Aorta (tissue), 5 donors: ENCODE measurements at places on chromosomes 12 and 14. TPM values are rescaled to one million over a fixed set of nuclear protein-coding genes. Genes with fewer than 3 reads are reported as not detected.

DNA sequence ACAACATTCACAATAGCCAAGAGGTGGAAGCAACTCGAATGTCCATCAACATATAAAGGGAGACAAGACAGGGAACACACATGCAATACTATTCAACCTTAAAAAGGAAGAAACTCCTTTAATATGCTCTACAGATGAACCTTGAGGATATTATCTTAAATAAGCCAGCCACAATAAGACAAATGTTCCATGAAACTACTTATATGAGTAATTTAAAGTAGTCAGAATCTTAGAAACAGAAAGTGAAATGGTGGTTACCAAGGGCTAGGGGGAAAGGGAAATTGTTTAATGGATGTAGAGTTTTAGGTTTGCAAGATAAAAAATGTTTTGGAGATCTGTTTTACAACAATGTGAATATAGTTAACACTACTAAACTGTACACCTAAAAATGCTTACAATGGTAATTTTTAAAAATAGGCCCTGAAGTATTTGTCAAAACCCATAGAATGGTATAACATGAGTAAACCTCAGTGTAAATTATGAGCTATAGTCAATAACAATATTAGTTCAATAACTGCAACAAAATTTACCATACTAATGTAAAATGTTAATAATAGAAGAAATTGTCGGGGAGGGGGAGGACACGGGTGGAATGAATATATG, 71.1 kb downstream of the EGLN3 start:
- no peak for DNase-seq
- H3K36me3 ChIP-seq: no peaks in the 10 kb centered on the region
- H3K4me3 ChIP-seq: no peak overlapping the region
- no peaks in the 10 kb centered on the region for H3K4me1 ChIP-seq
- H3K27me3 ChIP-seq: no peaks in the 10 kb centered on the region

DNA sequence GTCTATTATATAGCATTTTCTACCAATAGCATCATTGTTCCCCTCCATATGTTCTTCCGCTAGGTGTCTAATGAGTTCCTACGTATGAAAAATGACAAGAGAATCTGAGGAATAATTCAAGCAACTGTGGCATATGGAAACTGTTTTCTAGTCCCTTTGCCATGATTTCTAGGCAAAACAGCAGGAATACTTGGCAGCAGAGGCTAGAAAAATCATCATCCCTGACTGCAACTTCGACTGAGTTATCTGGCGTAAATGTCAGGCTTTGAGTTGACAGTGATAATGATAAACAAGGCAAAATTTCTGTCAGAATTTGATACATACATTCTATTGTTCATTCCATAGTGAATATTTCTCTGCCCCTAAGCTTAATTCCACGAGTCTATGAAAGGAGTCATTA, 572.8 kb upstream of the USP15 start:
- no peaks in the 10 kb centered on the region for H3K36me3 ChIP-seq
- no peaks in the 10 kb centered on the region for H3K27me3 ChIP-seq
- H3K4me3 ChIP-seq: no peak overlapping the region
- H3K4me1 ChIP-seq: no peaks in the 10 kb centered on the region
- DNase-seq: no peak

- no peaks in the 10 kb centered on the region for H3K36me3 ChIP-seq
- DNase-seq: no peak
- H3K4me1 ChIP-seq: no peaks in the 10 kb centered on the region
- H3K27ac ChIP-seq: no peak overlapping the region
Observed at GRCh38 chr12:58253663-58254062, 312.3 kb downstream of the ATP23 start.

DNA sequence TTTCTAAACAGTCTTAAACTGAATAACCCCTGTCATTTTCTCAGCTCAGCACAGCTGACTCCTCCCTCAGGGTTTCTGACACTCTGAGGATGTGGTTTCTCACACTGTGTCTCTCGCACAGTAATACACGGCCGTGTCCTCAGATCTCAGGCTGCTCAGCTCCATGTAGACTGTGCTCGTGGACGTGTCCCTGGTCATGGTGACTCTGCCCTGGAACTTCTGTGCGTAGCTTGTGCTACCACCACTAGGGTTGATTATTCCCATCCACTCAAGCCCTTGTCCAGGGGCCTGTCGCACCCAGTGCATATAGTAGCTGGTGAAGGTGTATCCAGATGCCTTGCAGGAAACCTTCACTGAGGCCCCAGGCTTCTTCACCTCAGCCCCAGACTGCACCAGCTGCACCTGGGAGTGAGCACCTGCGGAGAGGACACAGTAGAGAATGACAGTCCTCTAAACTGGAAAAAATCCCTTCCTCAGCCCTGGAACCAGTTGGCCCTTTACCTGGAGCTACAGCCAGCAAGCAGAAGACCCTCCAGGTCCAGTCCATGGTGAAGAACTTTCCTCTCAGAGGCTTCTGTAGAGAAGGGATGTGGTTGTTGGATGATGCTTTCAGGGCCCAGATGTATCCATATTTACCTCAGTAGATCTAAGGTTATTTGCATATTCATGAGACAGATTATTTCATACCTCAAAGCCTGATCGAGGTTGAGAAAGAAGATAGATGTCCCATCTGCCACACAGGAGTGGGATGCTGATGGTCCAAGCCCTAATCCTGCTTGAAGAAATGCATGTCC, 984.8 kb downstream of the TMEM121 start:
- H3K27ac ChIP-seq: no peak overlapping the region
- DNase-seq: no peak
- H3K4me3 ChIP-seq: no peak overlapping the region
- no peaks in the 10 kb centered on the region for H3K4me1 ChIP-seq
- H3K27me3 ChIP-seq: no peaks in the 10 kb centered on the region
- H3K36me3 ChIP-seq: no peaks in the 10 kb centered on the region

- peaks cover 10% of the 10 kb centered on the region for H3K36me3 ChIP-seq
- H3K27me3 ChIP-seq: no peaks in the 10 kb centered on the region
Observed at GRCh38 chr12:45426294-45426693, 210.4 kb downstream of the ANO6 start.

GRCh38 chr14:64510825-64511671, 6.5 kb downstream of the ZBTB1 start:
- no peak overlapping the region for H3K27ac ChIP-seq
- H3K4me1 ChIP-seq: peaks cover 2% of the 10 kb centered on the region
- DNase-seq: peak; percentile 70
- H3K36me3 ChIP-seq: no peaks in the 10 kb centered on the region
- no peak overlapping the region for H3K4me3 ChIP-seq

DNA sequence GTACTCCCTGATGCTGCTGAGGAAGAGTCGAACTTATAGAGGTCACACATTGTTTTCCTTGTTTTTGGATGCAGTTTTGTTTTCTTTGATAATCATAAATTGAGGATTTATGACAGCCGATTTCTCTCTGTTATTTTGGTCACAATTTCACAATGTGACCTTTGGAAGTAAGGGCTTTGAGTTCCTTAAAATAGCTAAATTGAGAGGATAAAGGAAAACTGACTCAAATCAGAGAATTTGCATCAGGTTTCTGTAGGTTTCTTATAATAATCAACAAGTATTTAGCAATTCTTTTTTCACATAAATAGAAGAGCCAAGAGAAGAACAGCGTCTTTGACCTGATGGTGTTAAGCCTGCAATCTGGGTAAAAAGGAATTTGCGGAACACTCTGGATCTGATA, 66.1 kb downstream of the ETV6 start:
- peaks cover 9% of the 10 kb centered on the region for H3K4me1 ChIP-seq
- H3K27me3 ChIP-seq: no peaks in the 10 kb centered on the region
- H3K36me3 ChIP-seq: no peaks in the 10 kb centered on the region
- DNase-seq: no peak
- H3K4me3 ChIP-seq: no peak overlapping the region
- no peak overlapping the region for H3K27ac ChIP-seq

PKP2 gene
- total RNA-seq: 0.84 TPM

- DNase-seq: no peak
- no peak overlapping the region for H3K4me3 ChIP-seq
- H3K36me3 ChIP-seq: no peaks in the 10 kb centered on the region
- no peaks in the 10 kb centered on the region for H3K27me3 ChIP-seq
Observed at GRCh38 chr14:53060046-53060445, 93.1 kb downstream of the DDHD1 start.

SIX4 gene
- 3.0 TPM for total RNA-seq

PRB2 gene
- not detected for total RNA-seq

HOXC13 gene
- not detected for total RNA-seq

GRCh38 chr12:79206871-79207270, 342.3 kb downstream of the SYT1 start:
- no peaks in the 10 kb centered on the region for H3K4me1 ChIP-seq
- DNase-seq: no peak
- no peak overlapping the region for H3K4me3 ChIP-seq
- H3K36me3 ChIP-seq: no peaks in the 10 kb centered on the region
- H3K27ac ChIP-seq: no peak overlapping the region

GPRC5D gene
- total RNA-seq: not detected

ABCB9 gene
- 13.0 TPM for total RNA-seq

ASPG gene
- 2.2 TPM for total RNA-seq

DNA sequence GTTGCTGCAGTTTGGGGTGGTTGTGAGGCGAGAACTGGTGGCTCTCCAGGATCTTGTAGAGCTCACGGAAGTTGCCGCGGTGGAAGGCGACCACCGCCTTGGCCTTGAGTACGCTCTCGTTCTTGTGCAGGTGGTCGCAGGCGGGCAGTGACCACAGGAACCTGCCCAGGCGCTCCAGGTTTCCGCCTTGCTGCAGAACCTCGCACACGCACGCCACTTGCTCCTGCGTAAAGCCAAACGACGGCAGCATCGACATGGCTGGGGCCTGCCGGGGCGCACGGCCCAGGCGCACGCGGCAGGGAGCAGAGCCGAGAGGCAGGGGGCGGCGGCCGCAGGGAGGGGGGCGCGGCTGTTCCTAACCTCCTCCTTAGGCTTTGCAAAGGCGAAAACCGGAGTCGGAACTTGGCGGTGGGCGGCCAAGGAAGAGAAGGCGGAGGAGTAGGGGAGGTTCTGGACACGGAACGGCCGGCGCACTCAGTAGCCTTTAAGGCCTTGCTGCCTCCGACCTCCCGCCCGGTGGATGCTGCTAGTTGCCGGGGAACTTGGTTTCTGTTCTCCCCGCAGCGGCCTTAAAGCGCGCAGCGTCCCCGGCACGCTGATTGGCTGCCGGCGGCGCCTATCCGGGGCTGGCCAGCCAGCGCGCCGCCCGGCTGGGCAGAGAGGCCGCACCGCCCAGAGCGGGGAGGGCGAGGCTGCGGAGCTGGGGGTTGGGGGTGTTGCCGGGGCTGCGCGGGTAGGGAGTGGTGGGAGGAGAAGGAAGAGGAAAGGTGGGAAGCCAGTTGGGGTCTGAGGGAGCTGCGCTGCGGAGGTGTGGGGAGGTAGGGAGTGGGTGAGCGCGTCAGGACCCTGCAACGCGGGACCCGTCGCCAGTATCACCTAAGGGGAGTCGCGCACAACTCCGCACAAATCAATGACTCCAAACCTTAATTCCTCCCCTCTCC, at the start of gene SIX1:
Gene SIX1, minus strand, starts transcription at position 544 of the 941 bp plus-strand sequence. Its CDS starts 288 bp downstream, at position 256.
- no peak within 1 kb of the TSS for H3K27ac ChIP-seq
- peak; percentile 83 for DNase-seq
- peak within 1 kb of the TSS; percentile 45 for H3K4me3 ChIP-seq
- no peaks in the 10 kb centered on the region for H3K36me3 ChIP-seq
- H3K4me1 ChIP-seq: no peaks in the 10 kb centered on the region
- H3K27me3 ChIP-seq: peaks cover 1% of the 10 kb centered on the region

NID2 gene
- total RNA-seq: 22.1 TPM

GRCh38 chr14:51394384-51394783, 154.3 kb downstream of the TMX1 start:
- DNase-seq: no peak
- no peaks in the 10 kb centered on the region for H3K36me3 ChIP-seq
- no peaks in the 10 kb centered on the region for H3K4me1 ChIP-seq
- H3K27ac ChIP-seq: no peak overlapping the region
- H3K4me3 ChIP-seq: no peak overlapping the region
- H3K27me3 ChIP-seq: no peaks in the 10 kb centered on the region

DNA sequence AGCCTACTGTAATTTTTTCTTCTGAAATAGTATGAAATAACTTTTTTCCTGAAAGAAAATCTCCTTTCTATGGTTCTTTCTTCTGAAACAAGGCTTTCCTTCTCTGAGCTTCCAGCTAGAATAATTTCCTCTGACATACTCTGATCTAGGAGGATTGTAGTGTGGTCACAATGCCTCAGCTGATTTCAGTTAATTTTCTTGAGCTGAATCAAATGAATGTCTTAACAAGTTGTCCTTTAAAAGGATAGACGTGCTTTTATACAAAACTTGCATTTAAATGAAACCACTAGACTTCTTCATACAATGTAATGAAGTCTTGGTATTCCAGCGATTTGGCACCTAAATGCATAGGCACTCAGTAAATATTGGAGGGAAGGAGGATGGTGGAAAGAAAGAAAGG, 94.4 kb downstream of the BICD1 start:
- no peak overlapping the region for H3K27ac ChIP-seq
- H3K4me1 ChIP-seq: no peaks in the 10 kb centered on the region
- H3K4me3 ChIP-seq: no peak overlapping the region
- H3K27me3 ChIP-seq: no peaks in the 10 kb centered on the region
- H3K36me3 ChIP-seq: no peaks in the 10 kb centered on the region
- DNase-seq: no peak

GRCh38 chr12:71474791-71475190, 35.2 kb downstream of the LGR5 start:
- no peaks in the 10 kb centered on the region for H3K4me1 ChIP-seq
- no peak for DNase-seq
- H3K27me3 ChIP-seq: no peaks in the 10 kb centered on the region
- H3K4me3 ChIP-seq: no peak overlapping the region

GRCh38 chr12:30437616-30438015, 258.1 kb downstream of the IPO8 start:
- peaks cover 4% of the 10 kb centered on the region for H3K27me3 ChIP-seq
- H3K4me1 ChIP-seq: no peaks in the 10 kb centered on the region
- no peak overlapping the region for H3K4me3 ChIP-seq
- no peak overlapping the region for H3K27ac ChIP-seq
- no peaks in the 10 kb centered on the region for H3K36me3 ChIP-seq

DNA sequence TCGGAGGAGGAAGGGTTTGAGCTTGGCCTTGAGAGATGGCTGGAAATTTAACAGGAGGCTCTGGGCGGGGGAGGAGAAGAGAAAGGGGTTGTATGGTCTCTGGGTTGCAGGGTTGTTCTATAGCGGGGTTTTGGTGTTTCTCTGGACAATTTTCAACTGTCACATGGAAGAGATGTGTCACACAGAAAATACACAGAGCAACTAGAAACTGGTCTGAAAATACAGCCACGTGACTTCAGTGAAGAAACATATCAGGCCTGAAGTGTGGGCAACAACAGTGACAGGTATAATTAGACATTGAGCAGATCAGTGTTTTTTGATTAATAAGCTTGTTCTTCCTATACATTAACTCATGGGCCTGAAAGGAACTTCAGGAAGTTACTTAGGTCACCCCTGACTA, 205.3 kb upstream of the HMGA2 start:
- H3K36me3 ChIP-seq: no peaks in the 10 kb centered on the region
- H3K4me3 ChIP-seq: no peak overlapping the region
- H3K27ac ChIP-seq: no peak overlapping the region
- peaks cover 2% of the 10 kb centered on the region for H3K4me1 ChIP-seq

GRCh38 chr14:81033698-81034240, 78.3 kb downstream of the TSHR start:
- peaks cover 2% of the 10 kb centered on the region for H3K27me3 ChIP-seq
- no peak overlapping the region for H3K4me3 ChIP-seq
- no peaks in the 10 kb centered on the region for H3K4me1 ChIP-seq
- no peak overlapping the region for H3K27ac ChIP-seq
